ENCODE measurements at places on chromosomes 3 and 15. TPM values are rescaled to one million over a fixed set of nuclear protein-coding genes. Genes with fewer than 3 reads are reported as not detected.

The VILL gene
- total RNA-seq = 14.7 TPM

The ADPRH gene
- total RNA-seq = 6.8 TPM

The GMPS gene
- 117 TPM for total RNA-seq

The STRC gene
- total RNA-seq = 0.63 TPM

The CKMT1B gene
- not detected for total RNA-seq

The FSD2 gene
- total RNA-seq = not detected

The PCOLCE2 gene
- total RNA-seq = not detected

The IGSF10 gene
- total RNA-seq = not detected

The BUB1B gene
- total RNA-seq = 50.3 TPM

The UBA7 gene
- total RNA-seq = 57.8 TPM

The PLSCR2 gene
- total RNA-seq = not detected

The ZNF710 gene
- 13.2 TPM for total RNA-seq

The SLC22A13 gene
- total RNA-seq = 0.44 TPM

The GPR149 gene
- total RNA-seq = not detected

The KLHL40 gene
- not detected for total RNA-seq

The GOLIM4 gene
- total RNA-seq = 7.3 TPM

The BLM gene
- total RNA-seq = 37.6 TPM

The MUC20 gene
- total RNA-seq = 0.96 TPM

The GP5 gene
- total RNA-seq = 0.31 TPM

The FEZF2 gene
- total RNA-seq = not detected

The CLDN11 gene
- total RNA-seq = 0.26 TPM

The LCTL gene
- not detected for total RNA-seq

The NECTIN3 gene
- total RNA-seq = 12.8 TPM

The ANKRD34C gene
- total RNA-seq = not detected

The SLC28A1 gene
- total RNA-seq = not detected

The CLRN1 gene
- not detected for total RNA-seq

The GPR15 gene
- total RNA-seq = 17.0 TPM

The DCLK3 gene
- total RNA-seq = not detected

The GNAT1 gene
- total RNA-seq = not detected

The WDR72 gene
- total RNA-seq = not detected

The INKA1 gene
- total RNA-seq = 1.1 TPM

The SNX22 gene
- 0.61 TPM for total RNA-seq

The ZNF621 gene
- total RNA-seq = 22.5 TPM

The PRSS50 gene
- not detected for total RNA-seq

The FBXL22 gene
- total RNA-seq = 1.1 TPM

The SHF gene
- 25.4 TPM for total RNA-seq

The WDR48 gene
- total RNA-seq = 44.7 TPM

The GATM gene
- 2.4 TPM for total RNA-seq

The ZIC1 gene
- not detected for total RNA-seq

The MNS1 gene
- total RNA-seq = 0.82 TPM

The HMCES gene
- 64.6 TPM for total RNA-seq

The LRRC34 gene
- 2.4 TPM for total RNA-seq

The CYP8B1 gene
- not detected for total RNA-seq

The BNC1 gene
- not detected for total RNA-seq

The TMEM207 gene
- total RNA-seq = not detected

The GMNC gene
- total RNA-seq = not detected

The SH2D7 gene
- total RNA-seq = not detected

The LTF gene
- total RNA-seq = not detected

The CHL1 gene
- not detected for total RNA-seq

The SEMA6D gene
- total RNA-seq = not detected

All from CD8-positive, alpha-beta memory T cell (primary cell).